ENCODE measurements at places on chromosomes 12 and 14.
A peak's percentile ranks its signal among the peaks of the same experiment; 100 is the strongest.

DNA sequence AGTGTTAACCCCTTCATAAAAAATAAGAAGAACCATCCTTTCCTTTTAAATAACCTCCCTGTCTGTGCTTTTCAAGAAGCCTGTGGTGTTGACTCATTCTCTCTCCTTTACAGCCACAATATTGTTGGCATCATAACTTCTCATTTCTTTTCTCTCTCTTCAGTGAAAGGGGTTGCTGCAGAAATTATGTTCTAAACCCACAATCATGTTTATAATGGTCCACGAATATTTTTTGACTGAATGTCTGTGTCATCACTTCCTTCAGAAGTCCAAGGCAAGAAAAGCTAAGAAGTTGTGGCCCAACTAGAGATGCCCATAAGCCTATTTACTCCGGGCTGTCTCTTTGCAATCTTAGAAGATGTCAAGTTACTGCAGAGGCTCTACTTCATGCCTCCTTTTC lies 488.3 kb downstream of the APAF1 start:
- DNase-seq = no peak

DNA sequence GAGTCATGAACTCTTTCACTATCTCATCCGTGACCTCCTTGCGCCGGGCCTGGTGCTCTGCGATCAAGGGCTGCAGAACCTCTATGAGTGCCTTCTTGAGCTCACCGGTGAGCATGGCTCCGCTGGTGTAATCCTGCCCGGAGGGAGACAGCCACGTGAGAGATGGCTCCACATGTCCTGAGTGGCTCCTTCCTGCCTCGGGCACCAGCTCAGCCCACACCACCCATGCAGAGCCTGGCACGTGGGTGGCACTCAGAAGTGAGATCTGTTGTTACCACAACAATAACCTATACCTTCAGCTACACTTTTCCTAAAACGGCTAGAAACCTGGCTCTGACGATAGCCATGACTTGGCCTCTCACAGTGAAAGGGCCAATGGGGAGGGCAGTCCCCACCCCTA lies 11.8 kb downstream of the SLC25A47 start:
- DNase-seq = no peak

DNA sequence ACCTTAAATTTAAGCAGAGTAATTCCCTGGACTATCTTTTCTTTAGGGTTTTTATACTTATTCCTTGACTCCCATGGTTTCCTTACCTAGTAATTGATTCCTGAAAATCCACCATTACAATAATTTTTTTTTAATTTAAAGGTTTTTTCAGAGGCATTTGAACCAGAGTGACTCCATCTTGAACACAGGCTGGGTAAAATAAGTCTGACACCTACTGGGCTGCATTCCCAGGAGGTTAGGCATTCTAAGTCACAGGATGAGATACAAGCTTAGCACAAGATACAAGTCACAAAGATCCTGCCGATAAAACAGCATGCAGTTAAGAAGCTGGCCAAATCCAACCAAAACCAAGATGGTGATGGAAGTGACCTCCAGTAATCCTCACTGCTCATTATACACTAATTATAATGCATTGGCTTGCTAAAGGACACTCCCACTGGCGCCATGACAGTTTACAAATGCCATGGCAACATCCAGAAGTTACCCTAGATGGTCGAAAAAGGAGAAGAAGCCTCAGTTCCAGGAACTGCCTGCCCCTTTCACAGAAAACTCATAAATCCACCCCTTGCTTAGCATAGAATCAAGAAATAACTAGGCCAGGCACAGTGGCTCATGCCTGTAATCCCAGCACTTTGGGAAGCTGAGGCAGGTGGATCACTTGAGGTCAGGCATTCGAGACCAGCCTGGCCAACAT lies 53.6 kb downstream of the SLC25A21 start:
- no peak for DNase-seq

GRCh38 chr12:52634266-52635056 lies 16.1 kb upstream of the KRT73 start:
- no peak for DNase-seq

GRCh38 chr14:63361790-63362189 lies 43.1 kb upstream of the GPHB5 start:
- no peak for DNase-seq

DNA sequence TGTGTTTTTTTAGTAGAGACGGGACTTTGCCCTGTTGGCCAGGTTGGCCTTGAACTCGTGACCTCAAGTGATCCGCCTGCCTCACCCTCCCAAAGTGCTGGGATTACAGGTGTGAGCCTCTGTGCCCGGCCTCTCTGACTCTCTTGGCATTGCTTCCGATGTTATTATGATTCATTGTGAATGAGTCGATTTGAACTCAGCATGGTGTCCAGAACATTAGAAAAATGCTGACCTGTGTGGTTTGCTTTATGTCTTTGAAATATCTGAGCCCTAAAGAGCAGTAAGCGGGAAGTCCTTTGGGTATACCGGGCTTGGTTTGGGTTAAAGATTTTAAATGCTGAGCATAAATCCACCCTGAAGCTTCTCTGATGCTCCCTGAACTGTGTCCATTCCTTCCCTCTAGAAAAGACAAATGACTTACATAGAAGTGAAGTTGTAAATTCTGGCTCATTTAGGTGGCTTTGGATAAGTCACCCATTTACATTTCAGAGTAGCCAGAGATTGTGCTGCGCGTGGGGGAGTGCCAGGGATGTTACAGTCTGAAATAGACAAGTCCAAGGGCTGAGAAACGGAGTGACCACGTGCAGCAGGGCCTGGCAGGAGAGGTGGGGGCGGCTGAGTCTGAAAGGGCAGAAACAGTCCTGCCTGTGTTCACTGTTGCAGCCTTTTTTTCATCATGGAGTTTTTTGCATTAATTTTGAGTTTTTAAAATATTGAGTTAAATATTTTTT lies 39.6 kb downstream of the SLC15A4 start:
- no peak for DNase-seq

GRCh38 chr12:116549993-116550392 lies 9.2 kb upstream of the MAP1LC3B2 start:
- no peak for DNase-seq

DNA sequence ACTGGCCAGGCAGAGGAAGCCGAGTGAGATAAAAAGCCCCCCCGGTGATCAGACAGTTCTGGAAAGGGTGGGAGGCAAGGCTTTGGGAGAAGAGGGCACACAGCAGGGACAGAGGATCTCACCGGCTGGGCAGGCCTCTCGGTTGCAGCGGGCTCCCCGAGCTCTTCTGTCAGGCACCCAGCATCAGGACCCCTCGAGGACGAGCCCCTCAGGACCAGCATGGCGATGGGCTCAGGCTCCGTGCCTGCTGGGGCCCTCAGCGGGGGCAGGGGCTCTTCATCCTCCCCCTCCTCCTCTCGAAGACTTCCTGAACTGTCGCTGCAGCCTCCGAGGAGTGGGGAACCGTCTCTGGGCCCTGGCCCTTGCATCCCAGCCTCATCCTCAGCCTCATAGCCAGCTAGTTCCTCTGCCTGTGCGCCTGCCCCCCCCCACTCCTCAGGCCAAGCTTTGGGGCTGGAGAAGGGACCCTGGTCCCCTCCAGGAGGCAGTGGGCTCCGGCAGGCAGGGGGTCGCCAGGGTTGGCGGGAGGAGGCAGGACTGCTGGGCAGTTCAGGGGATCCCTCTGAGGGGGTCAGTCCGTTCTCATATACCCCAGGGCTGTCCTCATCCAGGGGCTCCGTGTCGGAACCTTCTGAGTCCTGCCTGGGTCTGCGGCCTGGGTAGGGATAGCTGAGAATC lies 3.4 kb upstream of the AP1G2 start:
- DNase-seq = no peak

GRCh38 chr12:89225401-89225800 lies 126.9 kb downstream of the DUSP6 start:
- no peak for DNase-seq

- no peak for DNase-seq
Observed at GRCh38 chr14:50312734-50313054, 570 bp downstream of the DMAC2L start.

GRCh38 chr14:99040711-99041110 lies 231.3 kb downstream of the BCL11B start:
- no peak for DNase-seq

- no peak for DNase-seq
Observed at GRCh38 chr12:19260135-19260534, 130.6 kb downstream of the PLEKHA5 start.

DNA sequence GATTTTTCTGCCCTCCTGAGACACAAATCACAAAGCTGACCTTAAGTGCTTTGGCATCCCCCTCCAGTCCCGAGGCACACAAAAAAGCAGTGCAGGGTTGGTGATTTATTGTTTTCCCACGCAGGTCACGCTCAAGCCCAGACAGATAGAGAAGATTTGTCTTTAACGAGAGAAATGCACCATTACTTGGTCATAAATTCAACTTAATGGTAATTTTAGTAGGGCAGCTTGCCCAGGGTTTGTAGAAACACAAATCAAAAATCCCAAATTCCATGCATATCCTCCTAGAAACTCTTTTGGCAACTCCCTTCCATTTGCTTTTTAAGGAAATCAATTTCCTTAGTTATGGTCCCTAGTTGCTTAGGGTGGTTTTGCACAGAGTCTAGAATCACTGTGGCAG lies 132.6 kb downstream of the IGF1 start:
- no peak for DNase-seq

GRCh38 chr12:88328090-88328489 lies 186.0 kb downstream of the TMTC3 start:
- no peak for DNase-seq

GRCh38 chr12:46265102-46265501 lies 3.7 kb downstream of the SLC38A1 start:
- DNase-seq = no peak

- no peak for DNase-seq
Observed at GRCh38 chr12:57759360-57759980, 4.6 kb downstream of the MARCHF9 start.

GRCh38 chr14:28652782-28653181 lies 113.8 kb upstream of the FOXG1 start:
- DNase-seq = no peak

- peak; percentile 13 for DNase-seq
Observed at GRCh38 chr12:66187821-66188220, 1.2 kb upstream of the IRAK3 start.

DNA sequence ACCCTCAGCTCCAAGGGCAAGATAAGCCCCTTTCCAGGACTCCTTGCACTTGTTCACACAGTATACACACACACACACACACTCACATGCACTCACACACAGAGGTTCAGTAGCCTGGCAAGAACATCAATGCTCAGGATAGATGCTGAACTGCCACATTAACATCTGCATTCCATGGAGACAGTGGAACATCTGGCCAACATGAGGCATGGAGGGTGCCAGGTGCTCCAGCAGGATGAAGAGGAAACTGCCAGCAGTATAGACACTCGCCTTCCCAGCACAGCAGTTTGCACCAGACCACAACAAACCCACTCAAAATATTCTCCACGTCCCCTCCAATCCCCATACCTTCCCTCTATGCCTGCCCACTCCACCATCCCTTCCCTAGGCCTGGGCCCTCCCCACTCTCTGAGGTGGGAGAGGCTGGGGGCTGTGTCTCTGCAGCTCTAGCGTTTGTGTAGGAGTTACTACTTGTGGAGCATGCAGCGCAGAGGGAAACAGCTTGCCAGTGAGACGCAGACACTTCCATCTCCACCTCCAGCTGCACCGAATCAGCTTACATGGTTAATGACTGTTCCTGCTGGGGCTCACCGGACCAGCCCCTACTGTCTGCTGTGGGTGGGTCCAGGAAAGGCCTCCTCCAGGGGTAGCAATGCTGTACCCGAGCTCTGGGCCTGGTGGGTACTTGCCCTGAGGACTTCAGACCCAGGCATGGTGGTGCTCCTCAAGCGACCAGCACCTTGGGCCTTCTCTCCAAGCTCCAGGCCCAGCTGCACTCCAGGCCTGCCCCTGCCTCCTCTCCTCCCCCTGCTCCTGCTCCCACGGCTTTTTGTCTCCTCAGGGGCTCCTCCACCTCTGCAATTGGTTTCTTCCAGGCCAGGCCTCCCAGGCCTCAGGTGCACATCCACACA lies 18.6 kb upstream of the PLEKHG3 start:
- no peak for DNase-seq

DNA sequence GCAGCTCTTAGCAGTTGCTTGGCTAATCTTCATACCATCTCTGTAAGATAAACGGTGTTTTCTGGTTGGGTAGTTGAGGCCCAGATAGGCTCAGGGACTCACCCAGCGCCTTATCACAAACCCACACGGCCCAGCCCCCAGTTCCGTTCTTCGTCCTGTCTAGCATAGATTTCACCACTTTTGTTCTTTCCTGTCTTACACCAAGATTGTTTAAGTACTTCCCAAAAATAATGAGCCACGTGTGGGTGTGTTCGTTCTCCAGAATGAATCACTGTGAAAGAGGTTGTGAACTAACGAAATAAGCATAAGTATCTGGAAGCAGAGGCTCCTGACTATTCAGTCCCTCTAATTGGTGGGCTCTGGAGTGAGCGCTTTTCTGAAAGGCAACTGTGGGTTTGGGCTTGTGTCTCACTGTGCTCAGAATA lies 21.4 kb downstream of the ACVR1B start:
- peak; percentile 96 for DNase-seq

- DNase-seq = peak; percentile 24
Observed at GRCh38 chr12:62258941-62259630, 1.1 kb upstream of the USP15 start.

- DNase-seq = no peak
Observed at GRCh38 chr14:101126731-101127130, 223.2 kb upstream of the RTL1 start.

- no peak for DNase-seq
Observed at GRCh38 chr14:42428996-42429395, 822.3 kb downstream of the LRFN5 start.

DNA sequence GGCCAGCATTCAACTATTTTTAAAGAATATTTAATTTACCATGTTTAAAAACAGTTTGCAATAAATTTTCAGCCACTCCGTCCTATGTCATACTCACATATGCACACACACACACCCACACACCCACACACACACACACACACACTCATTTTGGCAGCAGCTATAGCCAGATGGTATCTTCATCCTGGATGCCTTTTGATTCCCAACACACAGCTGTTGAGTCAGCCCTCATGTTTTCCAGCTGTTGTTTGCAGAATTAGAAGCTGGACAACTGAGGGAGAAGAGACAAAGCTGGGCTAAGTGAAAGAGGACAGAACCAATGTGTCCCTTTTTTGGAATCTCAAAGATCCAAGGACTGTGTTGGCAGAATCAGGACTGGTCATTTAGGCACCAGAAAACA lies 80.0 kb upstream of the EGLN3 start:
- DNase-seq = no peak

GRCh38 chr12:25926536-25926935 lies 31.9 kb upstream of the RASSF8 start:
- no peak for DNase-seq

DNA sequence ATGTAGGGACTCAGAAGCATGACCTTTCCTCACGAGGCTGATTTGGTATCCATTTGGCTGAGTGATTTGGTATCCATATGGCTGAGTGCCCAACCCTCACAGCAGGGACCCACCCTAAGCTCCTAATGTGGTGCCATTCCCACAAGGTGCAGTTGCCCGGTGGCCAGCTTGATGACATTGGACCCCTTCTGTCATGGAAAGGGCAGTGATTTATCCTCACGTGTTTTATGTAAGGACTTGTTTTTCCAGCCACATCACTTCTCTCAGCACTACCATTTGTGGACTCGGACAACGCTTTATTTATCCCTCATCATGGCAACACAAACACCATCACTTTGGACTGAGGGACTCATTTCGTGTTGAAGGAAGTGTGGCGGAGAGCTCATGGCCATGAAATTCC lies 8.5 kb upstream of the CDC42BPB start:
- no peak for DNase-seq

- no peak for DNase-seq
Observed at GRCh38 chr12:26939953-26940352, 1.7 kb downstream of the FGFR1OP2 start.

All from HL-60 (cell line).